Fibroblast of the conjunctiva (primary cell): ENCODE measurements at places on chromosomes 2 and 18.
A peak's percentile ranks its signal among the peaks of the same experiment; 100 is the strongest.

DNA sequence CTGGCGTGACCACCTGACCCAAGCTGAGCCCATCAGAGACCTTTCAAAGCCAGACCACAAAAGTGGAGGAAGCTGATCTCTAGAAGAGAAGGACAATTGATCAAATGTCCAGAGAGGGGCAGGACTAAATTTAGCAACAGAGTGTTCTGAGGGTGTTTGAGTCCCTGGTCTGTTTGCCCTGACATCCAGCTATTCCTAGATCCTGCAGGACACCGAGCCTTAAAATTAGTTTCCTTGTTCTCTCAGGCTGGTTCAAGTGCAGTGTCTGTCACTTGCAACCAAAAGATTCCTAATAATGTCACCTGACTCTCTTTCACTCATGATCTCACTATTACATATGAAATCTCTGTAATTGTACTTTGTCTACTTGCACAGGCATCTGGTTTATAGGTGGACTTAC, 33.0 kb upstream of the NPAS2 start:
- DNase-seq = no peak

GRCh38 chr18:9547782-9548181, 66.6 kb downstream of the PPP4R1 start:
- DNase-seq = no peak

GRCh38 chr2:238100821-238101771, 956 bp downstream of the ESPNL start:
- DNase-seq = no peak

DNA sequence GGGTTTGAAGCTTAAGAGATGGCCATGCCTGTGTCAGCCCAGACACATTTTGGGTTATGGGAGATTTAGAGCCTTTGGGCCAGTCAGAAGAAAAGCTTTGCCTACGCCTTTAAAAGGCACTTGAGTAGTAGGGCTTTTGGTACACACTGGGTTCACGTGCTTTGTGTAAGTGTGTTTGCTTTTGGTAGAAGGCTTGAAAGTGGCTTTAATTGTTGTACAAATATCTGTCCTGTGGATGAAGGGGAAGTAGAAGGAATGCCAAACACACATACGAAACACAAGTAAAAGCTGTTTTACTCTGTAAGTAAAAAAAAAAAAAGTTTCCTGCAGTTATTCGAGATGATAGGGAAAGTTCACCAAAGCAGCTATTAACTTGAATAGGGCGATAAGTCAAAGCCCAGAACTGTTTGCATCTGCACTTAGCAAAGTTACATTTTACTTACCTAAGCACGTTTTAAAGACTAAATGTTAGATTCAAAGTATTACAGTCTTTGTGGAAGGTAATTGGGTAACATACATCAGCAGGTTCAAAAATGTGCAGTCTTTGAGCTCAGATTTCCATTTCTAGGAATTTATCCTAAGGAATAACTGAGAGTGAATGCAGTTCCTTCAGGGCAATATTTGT, 75.4 kb downstream of the STK25 start:
- DNase-seq = no peak

DNA sequence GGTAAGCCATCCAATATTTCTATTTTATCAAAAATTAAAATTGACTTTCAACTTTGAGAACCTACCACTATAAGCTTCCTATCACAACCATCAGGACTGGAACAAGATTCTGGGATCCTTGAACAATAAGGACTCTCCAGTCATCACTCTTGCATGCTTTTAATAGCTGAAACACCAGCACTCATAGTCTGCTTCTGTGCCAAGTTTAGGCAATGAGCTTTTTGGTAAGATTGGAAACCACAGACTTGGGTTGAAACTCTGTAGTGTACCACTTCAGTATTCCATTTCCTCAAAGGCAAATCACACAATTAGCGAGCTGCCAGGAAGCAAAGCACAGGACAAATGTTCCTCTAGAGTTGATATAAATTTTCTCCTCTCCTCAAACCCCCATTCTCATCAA, 1065.8 kb upstream of the SLC39A10 start:
- DNase-seq = no peak

- no peak for DNase-seq
Observed at GRCh38 chr18:51666763-51667191, 469.3 kb upstream of the MEX3C start.

DNA sequence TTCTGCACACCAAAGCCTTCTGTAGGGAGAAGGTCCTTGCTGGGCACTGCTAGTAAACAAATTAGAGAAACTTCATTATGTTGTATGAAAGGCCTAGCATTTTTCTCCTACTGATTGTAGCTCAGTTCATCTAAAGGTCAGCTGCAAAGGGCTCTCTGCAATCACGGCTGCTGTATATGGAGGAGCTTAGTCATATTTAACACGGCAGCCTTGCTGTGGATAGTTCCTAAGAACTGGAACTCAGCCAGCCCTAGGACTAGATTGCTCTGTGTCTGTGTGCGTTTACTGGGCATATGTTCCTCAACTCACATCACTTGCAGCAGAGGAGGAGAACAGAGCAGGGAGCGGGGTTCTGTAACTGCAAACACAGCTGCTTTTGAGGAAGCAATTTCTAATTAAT, 1103.9 kb upstream of the KLHL29 start:
- DNase-seq = peak; percentile 5

- no peak for DNase-seq
Observed at GRCh38 chr2:150230004-150230403, 257.5 kb downstream of the RND3 start.

DNA sequence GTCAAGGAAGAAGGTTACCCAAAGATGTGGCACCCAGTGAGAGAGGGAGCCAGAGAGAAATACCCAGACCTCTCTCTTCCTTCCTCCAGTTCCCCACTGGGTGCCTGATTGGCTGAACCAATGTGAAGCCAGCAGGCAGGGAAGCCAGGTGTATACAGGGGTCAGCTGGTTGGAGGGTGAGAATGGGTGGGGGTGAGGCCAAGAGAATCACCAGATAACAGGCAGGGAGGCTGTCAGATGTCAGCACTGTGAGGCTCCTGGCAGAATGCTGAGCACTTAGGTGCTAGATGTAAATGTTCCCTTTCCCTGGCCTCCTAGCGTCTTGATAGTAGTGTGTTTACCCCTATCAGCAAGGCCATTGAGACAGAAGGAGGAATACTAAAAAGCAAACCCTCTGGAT, 104.0 kb upstream of the MGAT5 start:
- no peak for DNase-seq

DNA sequence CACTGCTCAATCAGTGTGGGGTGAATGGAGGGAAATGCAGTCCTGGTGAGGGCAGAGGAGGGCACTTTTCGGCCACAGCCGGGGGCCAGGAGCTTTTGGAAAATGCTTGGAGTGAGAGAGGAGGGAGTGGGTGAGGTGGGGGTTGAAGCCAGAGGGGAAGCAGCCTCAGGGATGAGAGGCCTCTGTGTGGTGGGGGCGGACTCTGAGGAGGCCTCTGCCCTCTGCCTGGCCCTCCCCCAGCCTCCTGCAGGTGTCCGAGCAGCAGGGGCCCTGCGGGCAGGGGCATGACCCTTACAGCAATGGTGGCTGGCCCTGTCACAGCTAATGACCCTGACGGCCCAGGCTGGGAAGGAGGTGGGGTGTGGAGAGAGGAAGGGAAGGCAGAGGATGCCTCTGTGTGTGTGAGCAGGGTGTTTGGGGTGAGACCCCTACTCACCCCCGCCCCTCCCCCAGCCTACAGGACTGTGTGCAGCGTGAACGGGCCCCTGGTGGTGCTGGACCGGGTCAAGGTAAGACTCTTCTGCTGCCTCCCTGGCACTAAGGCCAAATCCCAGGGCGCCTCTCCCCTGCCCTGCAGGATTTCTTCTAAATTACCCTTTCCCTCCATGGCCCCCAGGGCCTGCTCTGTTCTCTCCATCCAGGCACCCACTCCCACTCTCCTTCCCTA, 7.6 kb downstream of the ATP6V1B1 start:
- no peak for DNase-seq

GRCh38 chr2:141027221-141027620, 1103.6 kb downstream of the LRP1B start:
- DNase-seq = no peak

DNA sequence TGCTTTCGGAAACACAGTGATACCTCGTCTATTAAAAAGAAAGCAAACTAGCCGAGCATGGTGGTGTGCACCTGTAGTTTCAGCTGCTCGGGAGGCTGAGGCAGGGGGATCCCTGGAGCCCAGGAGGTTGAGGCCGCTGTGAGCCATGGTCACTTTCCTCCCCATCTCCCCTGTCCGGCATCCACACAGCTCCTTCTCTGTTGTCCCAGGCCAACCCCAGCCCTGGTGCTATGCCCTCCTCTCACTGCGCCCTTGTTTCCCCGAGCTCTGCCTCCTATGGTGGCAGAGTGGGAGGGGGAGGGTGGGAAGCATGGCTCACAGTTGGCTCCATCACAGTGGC, 15.4 kb downstream of the RTP5 start:
- no peak for DNase-seq

DNA sequence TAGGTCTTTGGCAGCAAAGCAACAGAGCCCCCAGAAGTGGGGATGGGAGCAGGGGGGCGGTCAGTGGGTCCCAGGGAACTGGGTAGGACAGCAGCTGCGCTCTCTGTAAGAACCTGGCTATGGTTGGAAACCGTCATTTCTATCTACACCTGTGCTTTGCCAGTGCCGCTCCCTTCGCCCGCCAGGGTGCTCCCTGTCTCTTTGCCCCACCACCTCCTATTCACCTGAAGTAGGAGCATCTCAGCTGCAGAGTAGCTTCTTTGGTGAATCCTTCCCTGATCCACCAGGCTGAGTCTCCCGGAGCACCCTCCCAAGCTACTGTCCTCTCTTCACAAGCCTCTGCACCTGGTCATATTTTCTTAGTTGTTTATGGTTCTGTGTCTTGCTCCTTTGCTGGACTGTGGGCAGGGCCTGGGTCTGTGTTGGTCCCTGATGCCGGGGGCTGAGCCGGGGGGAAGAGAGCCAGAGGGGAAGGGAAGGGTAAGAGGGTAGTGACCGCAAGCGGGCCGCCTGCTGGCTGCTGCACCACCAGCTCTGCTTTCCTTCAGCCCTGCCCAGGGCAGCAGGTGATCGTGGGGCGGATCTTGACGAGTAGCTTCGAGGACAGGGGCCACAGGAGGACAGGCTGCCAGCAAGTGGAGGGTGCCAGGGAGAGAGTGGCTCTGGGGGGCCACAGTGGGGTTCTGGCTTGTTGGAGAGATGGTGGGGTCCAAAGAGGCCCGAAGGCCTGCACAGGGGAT, 45.2 kb downstream of the INPP5D start:
- DNase-seq = no peak

DNA sequence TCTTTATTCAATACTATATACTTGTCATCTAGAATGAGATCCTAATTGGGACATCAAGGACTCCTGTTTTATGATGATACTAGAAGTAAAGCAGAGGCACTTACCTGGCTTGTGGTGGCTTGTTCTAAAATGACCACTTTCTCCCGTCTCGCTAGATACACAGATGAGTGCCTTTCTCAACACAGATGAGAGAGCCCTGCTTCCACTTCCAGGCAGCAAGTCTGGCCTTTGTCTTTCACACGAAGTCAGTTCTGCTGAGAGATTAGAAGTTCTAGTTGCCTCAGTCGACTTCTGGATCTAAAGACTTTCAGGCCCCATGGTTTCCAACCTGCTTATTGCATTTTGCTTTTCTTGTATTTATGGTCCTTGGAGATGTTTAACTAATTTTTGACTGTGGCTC, 70.3 kb downstream of the PPP1R1C start:
- DNase-seq = no peak

DNA sequence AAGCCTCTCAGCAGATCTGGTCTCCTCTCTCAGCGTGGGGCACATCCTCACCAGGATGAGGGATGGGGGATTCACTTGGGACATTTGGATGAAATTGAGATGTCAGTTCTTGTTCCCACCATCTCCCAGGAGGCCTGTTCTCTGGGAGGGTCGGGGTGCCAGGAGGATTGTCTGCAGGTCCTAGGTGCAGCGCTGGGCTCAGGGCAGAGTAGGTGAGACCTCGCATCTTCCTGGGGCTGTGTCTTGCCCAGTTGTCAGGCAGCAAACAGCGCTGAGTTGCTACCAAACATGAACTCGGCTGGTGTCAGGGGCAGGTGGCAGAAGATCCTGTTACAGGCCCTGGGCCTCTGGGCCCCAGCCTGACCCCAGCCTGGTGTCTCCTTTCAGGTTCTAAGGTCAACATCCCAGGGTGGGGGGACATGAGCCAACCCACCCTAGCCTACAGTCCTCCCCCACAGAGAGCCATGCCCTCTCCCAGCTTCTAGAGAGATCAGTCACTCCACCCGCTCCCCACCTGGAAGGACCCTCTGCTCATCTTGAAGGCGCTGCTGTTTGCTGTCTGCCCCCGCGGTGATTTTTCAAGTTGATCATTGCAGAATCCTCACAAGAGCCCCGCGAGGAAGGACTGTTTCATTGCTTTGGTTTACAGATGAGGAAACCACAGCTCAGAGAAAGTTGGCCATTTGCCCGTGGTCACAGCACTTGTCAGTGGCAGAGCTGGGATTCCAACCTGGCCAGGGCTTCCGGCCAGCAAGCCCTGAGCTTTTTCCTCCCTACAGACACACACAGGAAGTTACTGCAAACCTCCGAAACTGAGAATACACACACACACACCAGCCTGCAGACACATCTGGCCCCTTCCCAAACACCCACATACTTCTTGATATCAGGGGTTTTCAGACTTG, 83.9 kb downstream of the STPG4 start:
- no peak for DNase-seq

DNA sequence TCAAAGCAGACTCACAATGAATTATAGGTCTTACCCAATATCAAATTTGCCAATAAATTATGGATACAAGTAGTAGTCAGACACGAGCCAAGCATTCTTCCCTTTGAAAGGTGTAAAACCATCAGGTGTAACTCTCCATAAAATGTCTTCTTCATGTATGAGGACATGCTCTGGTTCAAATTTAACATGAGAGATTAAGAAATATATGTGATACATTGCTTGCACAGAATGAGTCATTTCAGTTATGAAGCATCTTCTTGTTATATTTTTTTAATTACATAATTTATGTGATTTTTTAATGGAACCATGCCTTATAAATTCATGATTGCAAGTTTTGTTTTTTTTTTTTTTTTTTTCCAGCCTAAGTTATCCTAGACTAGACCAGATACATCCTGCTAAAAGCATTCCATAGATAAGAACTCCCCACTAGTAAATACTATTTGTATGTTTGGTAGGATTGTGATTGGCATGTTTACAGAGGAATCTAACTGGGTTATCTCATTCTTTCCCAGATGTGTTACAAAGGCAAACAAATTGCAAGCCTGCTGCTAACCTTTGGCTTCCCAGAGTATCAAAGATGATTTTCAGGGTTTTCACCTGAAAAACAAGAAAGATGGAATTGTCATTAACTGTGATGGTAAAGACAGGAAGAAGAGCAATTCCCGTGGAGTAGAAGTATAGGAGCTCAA, 621.9 kb downstream of the XIRP2 start:
- DNase-seq = no peak

DNA sequence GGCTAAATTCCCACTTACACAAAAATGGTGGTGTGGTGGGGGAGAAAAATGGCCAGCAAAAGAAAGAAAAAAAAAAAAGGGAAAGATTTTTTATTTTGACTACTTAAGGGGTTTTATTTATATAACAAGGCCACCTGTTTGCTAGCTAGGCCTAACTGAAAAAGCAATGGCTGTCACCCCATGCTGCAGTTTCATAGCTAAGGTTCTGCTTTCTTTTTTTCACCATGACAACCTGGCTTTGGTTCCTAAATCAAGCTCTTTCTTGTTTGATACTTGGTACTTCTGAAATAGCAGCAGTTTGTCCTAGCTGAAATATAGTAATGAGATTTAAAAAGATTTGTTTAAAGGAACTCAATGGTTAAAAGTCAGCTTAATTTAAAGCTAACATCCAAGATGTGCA, 433.2 kb upstream of the MEX3C start:
- no peak for DNase-seq

- DNase-seq = peak; percentile 29
Observed at GRCh38 chr2:157055660-157056199, 201.8 kb upstream of the GALNT5 start.
